ENCODE measurements at places on chromosomes 13 and 19.

- no peak for DNase-seq
These were observed 221.4 kb upstream of the SLC10A2 start for GRCh38 chr13:103287659-103288058.

- no peak for DNase-seq
These were observed 11.2 kb downstream of the SLC1A5 start for GRCh38 chr19:46776927-46777911.

- no peak for DNase-seq
These were observed 4.0 kb downstream of the ICAM5 start for GRCh38 chr19:10293637-10294367.

DNA sequence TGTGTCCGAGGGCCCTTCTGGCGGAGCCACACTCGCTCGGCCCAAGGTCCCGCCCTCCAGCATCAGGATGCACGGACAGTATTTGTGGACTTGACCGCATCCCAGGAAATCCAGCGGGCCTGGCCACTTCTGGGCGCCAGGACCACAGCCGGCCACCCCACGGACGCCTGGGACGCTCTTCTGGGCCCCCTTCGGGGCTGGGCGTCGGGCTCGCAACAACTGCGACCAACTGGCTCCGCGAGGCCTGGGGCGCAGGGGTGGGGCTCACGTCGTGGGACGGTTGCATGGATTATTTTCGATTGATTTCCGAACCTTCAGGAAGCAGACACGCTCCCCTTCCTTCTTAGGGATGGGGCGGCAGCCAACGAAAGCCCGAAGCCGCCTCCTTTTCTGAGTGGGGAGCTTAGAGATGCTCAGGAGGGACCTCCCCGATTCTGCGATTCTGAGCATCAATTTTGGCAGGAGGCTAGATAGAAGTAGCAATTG lies 521 bp upstream of the NUP58 start:
- no peak for DNase-seq

GRCh38 chr19:39126312-39127187 lies 964 bp downstream of the PAK4 start:
- no peak for DNase-seq

GRCh38 chr13:39920613-39921012 lies 265.2 kb downstream of the COG6 start:
- DNase-seq, result no peak

DNA sequence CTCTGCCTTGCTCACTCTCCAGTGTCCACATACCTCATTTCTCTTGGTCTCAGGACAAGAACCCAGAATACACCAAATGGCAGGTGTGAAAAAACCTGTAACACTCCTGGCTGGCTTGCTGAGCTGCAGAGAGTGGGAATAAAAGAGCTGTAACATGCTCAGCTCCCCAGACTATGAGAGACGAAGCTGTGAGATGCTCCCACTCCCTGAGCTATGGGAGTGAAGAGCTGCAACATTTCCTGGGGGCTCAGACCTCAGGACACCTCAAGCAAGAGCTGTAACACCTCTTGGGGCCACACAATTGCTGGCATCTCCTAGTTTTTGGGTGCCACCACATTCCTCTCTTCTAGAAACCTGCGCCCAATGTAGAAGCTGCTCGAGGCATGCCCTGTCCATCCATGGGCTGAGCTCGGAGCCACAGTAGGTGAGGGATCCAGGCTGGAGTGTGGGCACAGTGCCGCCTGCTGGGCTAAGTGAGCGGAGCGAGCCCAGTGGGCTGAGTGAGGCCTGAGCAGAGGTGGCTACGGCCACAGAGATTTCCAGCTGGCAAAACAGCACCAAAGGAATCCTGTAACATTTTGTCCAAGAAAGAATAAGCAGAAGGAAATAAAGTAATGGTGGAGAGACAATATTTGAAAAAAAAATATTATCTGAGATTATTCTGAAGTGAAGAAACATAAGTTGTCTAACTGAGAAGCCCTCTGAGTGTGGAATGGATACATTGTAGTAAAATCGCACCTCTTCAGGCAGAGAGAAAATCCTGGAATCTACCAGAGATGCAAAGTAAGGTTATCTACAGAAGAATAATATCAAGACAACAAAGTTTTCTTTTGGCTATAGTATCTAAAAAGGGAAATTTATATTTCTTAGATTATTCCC lies 186.2 kb upstream of the PCDH9 start:
- no peak for DNase-seq

- DNase-seq, result no peak
These were observed 131.5 kb upstream of the SPACA7 start for GRCh38 chr13:112244495-112245177.

- DNase-seq, result no peak
These were observed 2.9 kb downstream of the DMKN start for GRCh38 chr19:35510626-35510964.
